ENCODE measurements at places on chromosomes 12 and 14. TPM values are rescaled to one million over a fixed set of nuclear protein-coding genes. Genes with fewer than 3 reads are reported as not detected.

KLRC2 gene
- not detected for total RNA-seq

CLEC9A gene
- total RNA-seq: not detected

GRCh38 chr12:68792952-68793351, 15.0 kb upstream of the MDM2 start:
- DNase-seq: peak; percentile 50

VASH1 gene
- 0.16 TPM for total RNA-seq

MYL2 gene
- not detected for total RNA-seq

ZNF385A gene
- total RNA-seq: 8.4 TPM

IGF1 gene
- 1.5 TPM for total RNA-seq

- peak; percentile 32 for DNase-seq
Observed at GRCh38 chr12:65741656-65742017, 82.6 kb upstream of the HMGA2 start.

PLEKHG7 gene
- 0.12 TPM for total RNA-seq

DNA sequence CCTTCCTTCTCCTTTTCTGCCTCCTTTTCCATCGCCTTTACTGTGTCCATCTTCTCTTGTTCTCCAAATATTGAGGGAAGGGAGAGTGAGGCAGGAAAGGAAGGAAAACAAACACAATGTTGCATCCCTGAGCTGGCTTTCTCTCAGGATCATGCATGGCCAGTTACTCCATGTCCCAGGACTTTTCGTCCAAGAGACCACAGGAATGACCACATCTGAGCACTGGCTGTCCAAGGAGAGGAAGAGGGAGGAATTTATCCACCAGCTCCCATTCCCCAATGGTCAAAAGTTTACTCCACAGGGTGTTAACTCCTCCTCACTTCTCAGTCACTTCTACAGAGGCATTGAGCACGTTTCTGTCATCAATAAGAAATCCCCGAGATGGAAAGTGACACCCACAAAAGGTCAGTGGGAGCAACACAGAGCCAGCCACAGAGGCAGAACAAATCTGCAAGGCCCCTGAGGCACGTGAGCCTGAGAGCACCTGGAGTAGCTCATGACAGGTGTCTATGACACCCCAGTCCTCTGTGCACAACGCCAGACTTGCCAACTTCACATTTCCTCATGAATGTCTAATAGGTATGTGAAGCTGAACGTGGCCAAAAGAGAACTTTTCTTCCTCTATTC, 177.3 kb upstream of the NUDT4 start:
- DNase-seq: no peak

FGF23 gene
- not detected for total RNA-seq

DNA sequence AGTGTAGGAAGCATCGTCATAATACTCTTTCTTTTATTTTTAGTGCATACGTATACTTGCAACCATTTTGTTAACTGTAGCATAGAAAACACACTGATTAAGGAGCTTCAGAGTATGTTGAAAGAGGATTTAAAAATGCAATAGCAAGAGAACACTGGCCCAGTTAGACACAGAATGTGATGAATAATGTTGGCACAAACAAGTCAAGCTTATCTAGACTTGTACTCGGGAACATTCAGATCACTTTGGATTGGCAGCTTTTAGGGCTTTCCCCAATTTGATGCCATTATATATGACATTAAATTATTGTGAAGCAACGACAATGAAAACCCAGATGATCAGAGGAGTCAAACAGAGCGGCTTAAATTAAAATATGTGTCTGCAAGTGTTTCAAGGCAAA, 468.1 kb downstream of the PRKD1 start:
- DNase-seq: no peak

SMIM41 gene
- not detected for total RNA-seq

- no peak for DNase-seq
Observed at GRCh38 chr12:109816870-109817269, 16.3 kb downstream of the TRPV4 start.

- no peak for DNase-seq
Observed at GRCh38 chr12:2382370-2383155, 329.8 kb downstream of the CACNA1C start.

All from Caco-2 (cell line).